ENCODE measurements at places on chromosomes 4 and X. TPM values are rescaled to one million over a fixed set of nuclear protein-coding genes. Genes with fewer than 3 reads are reported as not detected.

The TLR6 gene
- total RNA-seq: 4.2 TPM

The JADE3 gene
- 4.6 TPM for total RNA-seq

The DGKK gene
- not detected for total RNA-seq

The PDLIM5 gene
- 104 TPM for total RNA-seq

The NUDT10 gene
- total RNA-seq: 0.60 TPM

The FABP2 gene
- not detected for total RNA-seq

The ZAR1 gene
- not detected for total RNA-seq
